ENCODE measurements at places on chromosomes 2 and 18. TPM values are rescaled to one million over a fixed set of nuclear protein-coding genes. Genes with fewer than 3 reads are reported as not detected.

The CIAO1 gene
- total RNA-seq: 106 TPM

The SH2D6 gene
- 0.07 TPM for total RNA-seq

The PRKAG3 gene
- not detected for total RNA-seq

The PARD3B gene
- total RNA-seq: 2.0 TPM

The TRAPPC12 gene
- total RNA-seq: 59.5 TPM

The CD207 gene
- not detected for total RNA-seq

GRCh38 chr2:17540813-17541530 is 476 bp downstream of the VSNL1 start:
- H3K4me3 ChIP-seq: peak overlapping the region; percentile 77
- H3K27me3 ChIP-seq: peaks cover 27% of the 10 kb centered on the region
- H3K36me3 ChIP-seq: no peaks in the 10 kb centered on the region
- H3K27ac ChIP-seq: peak overlapping the region; percentile 85
- peaks cover 42% of the 10 kb centered on the region for H3K4me1 ChIP-seq
- DNase-seq: no peak

GRCh38 chr2:174552880-174553279 is 44.7 kb downstream of the WIPF1 start:
- no peaks in the 10 kb centered on the region for H3K27me3 ChIP-seq
- no peaks in the 10 kb centered on the region for H3K36me3 ChIP-seq
- H3K4me1 ChIP-seq: no peaks in the 10 kb centered on the region
- no peak overlapping the region for H3K4me3 ChIP-seq
- no peak overlapping the region for H3K27ac ChIP-seq

GRCh38 chr2:240914645-240915525 is 8.7 kb downstream of the CROCC2 start:
- H3K27ac ChIP-seq: no peak overlapping the region
- H3K4me3 ChIP-seq: no peak overlapping the region
- peaks cover 27% of the 10 kb centered on the region for H3K27me3 ChIP-seq
- no peak for DNase-seq

DNA sequence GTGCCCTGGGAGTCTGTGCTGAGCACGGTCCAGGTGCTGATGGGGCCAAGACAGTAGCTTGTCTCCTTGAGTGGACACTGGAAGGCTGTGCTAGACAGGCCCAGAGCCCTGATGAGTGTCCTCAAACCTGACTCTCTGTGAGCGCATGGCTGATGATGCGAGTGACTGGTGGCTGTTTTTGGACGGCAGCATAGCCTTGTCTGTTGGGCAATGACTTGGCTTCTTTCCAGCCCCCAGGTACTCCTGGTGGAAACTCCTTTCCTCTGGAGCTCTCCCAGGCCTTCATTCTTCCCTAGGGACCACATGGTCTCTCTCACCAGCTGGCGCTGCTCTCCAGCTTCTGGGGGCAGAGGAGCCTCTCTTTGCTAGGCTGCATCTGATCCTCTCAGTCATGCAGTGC is 207.6 kb upstream of the SMIM21 start:
- peaks cover 6% of the 10 kb centered on the region for H3K27me3 ChIP-seq
- H3K4me1 ChIP-seq: peaks cover 11% of the 10 kb centered on the region
- no peak overlapping the region for H3K4me3 ChIP-seq
- no peaks in the 10 kb centered on the region for H3K36me3 ChIP-seq
- no peak for DNase-seq

- no peak overlapping the region for H3K27ac ChIP-seq
- H3K4me3 ChIP-seq: no peak overlapping the region
- DNase-seq: no peak
- H3K27me3 ChIP-seq: no peaks in the 10 kb centered on the region
These were observed 249.4 kb upstream of the FAM98A start for GRCh38 chr2:33848486-33848885.

DNA sequence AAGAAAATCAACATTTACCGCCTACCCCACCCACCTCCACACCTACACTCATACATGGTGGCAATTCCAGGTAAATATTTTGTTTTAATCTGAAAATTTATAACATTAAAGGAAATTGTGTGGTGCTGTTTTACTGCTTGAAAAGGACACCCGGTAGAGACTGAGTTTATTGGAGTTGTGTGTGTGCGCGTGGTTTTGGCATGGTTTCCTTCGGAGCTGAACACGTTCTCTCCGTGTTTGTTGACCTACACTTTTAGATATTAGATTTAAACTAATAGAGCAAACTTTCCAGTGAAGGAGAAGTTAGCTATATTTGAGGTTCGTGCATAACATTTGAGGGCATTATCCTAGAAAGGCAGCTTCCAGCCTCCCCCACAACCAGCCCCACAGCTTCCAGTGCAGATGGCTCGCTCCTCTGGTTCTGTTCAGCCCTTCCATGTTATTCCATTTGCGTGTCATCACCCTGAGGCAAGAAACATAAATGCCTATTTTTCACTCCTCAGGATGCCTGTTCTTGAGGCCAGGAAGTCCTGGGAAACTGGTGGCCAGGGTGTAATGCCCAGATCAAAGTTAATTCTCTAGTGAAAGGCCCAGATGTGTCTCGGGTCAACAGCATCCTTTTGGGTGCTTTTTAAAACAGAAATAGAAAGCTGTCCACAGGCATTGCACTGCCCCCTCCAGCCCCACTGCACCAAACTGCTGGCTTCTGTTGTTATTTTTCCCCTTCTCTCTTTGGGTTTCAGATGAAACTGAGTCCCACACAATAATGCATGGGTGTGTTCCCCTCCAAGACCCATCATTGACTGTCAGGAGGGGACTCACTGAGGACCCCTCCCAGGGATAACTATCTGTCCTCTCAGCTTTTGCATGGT is 190.2 kb downstream of the SETBP1 start:
- H3K27ac ChIP-seq: no peak overlapping the region
- H3K36me3 ChIP-seq: no peaks in the 10 kb centered on the region
- H3K4me1 ChIP-seq: peaks cover 9% of the 10 kb centered on the region
- DNase-seq: no peak
- H3K27me3 ChIP-seq: no peaks in the 10 kb centered on the region
- no peak overlapping the region for H3K4me3 ChIP-seq

GRCh38 chr2:10826625-10827024 is 14.0 kb upstream of the PDIA6 start:
- H3K36me3 ChIP-seq: no peaks in the 10 kb centered on the region
- DNase-seq: no peak
- no peaks in the 10 kb centered on the region for H3K4me1 ChIP-seq
- H3K4me3 ChIP-seq: no peak overlapping the region

- no peak overlapping the region for H3K27ac ChIP-seq
- H3K36me3 ChIP-seq: no peaks in the 10 kb centered on the region
- no peaks in the 10 kb centered on the region for H3K4me1 ChIP-seq
These were observed 36.2 kb upstream of the MAT2A start for GRCh38 chr2:85502720-85503119.

DNA sequence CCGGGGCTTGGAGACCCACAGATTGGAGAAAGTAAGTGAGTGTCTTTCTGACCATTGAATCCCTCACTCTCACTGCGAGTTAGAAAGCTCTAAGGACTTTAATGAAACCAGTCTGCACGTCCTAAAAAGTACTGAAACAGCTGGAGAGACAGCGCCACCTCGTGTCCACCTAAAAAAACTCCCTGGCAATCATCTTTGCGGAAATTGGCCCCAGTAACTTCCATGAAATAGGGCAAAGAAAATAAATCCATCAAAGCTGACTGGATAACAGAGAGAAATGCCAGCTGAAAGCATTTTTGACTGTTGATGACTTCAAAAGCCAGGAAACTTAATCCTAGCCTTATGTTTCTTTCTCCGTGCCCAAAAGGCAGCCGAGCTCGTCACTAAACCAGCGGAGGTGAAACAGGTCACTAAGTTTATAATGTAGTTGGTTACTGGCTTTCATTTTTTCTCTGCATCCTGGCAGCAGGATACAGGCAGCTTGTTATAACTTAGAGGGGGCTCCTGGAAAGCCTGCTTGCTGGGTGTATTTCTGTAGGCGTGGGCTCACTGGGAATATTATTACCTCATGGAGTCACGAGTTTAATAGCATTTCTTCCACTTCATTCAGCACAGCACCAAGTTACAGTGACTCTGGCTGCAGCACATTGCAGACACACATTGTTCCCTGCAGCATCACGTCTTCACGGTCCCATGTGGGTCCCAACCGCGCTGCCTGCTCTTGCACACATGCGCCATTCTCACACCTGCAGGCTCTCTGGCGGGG is 266.5 kb downstream of the HRH4 start:
- DNase-seq: peak; percentile 85
- H3K4me3 ChIP-seq: no peak overlapping the region

DNA sequence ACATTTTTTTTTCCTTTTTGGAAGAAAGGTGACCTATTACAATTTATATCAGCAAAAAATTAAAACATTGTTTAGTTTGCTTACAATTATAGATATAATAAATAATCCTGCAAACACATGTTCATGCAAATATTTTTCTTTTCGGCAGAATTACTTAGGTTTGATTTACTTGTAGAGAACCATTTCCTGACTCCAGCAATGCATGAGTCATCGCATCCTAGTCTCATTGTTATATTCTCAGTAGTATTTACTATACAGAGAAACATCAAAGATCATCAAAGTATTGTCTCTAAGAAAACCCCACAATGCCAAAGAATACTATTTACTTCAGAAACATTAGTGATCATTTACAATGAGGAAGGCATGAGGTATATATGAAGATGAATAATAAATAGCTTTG is 40.4 kb upstream of the MTIF2 start:
- no peak overlapping the region for H3K4me3 ChIP-seq
- peaks cover 22% of the 10 kb centered on the region for H3K36me3 ChIP-seq
- no peak overlapping the region for H3K27ac ChIP-seq
- H3K4me1 ChIP-seq: no peaks in the 10 kb centered on the region
- no peaks in the 10 kb centered on the region for H3K27me3 ChIP-seq
- no peak for DNase-seq

GRCh38 chr2:129806990-129807389 is 172.5 kb upstream of the RAB6C start:
- H3K27ac ChIP-seq: no peak overlapping the region
- no peaks in the 10 kb centered on the region for H3K36me3 ChIP-seq
- DNase-seq: no peak
- H3K27me3 ChIP-seq: no peaks in the 10 kb centered on the region
- H3K4me1 ChIP-seq: peaks cover 16% of the 10 kb centered on the region
- H3K4me3 ChIP-seq: no peak overlapping the region

GRCh38 chr2:138084206-138084605 is 119.9 kb downstream of the HNMT start:
- H3K4me3 ChIP-seq: no peak overlapping the region
- no peaks in the 10 kb centered on the region for H3K36me3 ChIP-seq
- H3K27ac ChIP-seq: no peak overlapping the region
- DNase-seq: no peak
- H3K4me1 ChIP-seq: no peaks in the 10 kb centered on the region
- H3K27me3 ChIP-seq: no peaks in the 10 kb centered on the region

- H3K4me1 ChIP-seq: no peaks in the 10 kb centered on the region
- no peak overlapping the region for H3K4me3 ChIP-seq
- no peak overlapping the region for H3K27ac ChIP-seq
- H3K27me3 ChIP-seq: no peaks in the 10 kb centered on the region
These were observed 151.9 kb upstream of the CWC22 start for GRCh38 chr2:180158961-180159360.

DNA sequence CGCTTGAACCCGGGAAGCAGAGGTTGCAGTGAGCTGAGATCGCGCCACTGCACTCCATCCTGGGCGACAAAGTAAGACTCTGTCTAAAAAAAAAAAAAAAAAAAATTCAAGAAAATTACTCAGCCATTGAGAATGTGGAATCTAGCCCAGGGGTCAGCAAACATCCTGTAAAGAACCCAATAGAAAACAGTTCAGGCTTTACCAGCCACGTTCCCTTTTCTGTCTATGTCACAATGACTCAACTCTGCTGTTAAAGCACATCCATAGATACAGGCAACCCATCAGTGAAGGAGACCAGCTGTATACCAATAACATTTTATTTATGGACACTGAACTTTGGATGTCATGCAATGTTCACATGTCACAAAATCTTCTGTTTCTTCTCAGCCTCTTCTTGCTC is 435.6 kb upstream of the GYPC start:
- DNase-seq: no peak
- no peaks in the 10 kb centered on the region for H3K36me3 ChIP-seq
- H3K4me3 ChIP-seq: no peak overlapping the region
- H3K27me3 ChIP-seq: no peaks in the 10 kb centered on the region
- H3K4me1 ChIP-seq: no peaks in the 10 kb centered on the region

GRCh38 chr2:64779117-64779690 is 125.5 kb upstream of the SERTAD2 start:
- H3K27me3 ChIP-seq: no peaks in the 10 kb centered on the region
- no peak for DNase-seq
- H3K4me1 ChIP-seq: no peaks in the 10 kb centered on the region
- H3K27ac ChIP-seq: no peak overlapping the region
- H3K36me3 ChIP-seq: no peaks in the 10 kb centered on the region

DNA sequence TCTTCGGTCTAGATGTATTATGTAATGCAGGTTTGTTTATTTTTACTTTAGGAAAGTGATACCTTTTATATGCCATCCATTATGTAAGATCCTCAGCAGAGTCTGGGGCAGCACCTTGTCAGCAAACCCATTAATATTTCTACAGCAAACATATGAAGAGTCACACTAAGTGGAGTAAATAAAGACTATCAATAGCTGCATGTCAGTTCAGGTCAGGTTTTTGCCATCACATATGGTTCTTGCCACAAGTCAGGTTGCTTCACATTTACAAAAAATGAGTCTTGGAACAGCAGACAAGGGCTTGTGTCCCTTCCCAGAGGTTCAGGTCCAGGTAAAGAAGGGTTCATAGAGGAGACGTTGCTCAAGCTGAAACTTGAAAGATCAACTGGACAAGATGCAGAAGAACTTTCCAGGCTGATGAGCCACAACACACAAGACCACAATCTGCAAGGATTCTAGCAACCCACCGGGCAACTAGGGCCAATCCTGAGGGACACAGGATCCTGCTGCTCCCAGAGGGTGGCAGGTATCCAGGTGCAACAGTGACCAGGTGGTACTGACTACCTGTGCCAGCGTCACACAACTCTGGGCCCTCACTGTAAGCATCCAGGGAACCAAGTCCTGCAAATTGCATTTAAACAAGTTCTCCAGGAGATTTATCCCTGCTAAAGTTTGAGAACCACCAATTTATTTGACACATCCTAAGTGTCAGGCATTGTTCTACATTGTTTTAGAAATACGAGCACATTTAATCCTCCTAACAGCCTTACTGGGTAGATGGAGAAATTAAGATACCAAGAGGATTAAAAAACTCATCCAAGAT is 215.8 kb downstream of the ALPK2 start:
- no peak overlapping the region for H3K4me3 ChIP-seq
- peaks cover 10% of the 10 kb centered on the region for H3K4me1 ChIP-seq
- no peak overlapping the region for H3K27ac ChIP-seq
- no peaks in the 10 kb centered on the region for H3K27me3 ChIP-seq
